ENCODE measurements at places on chromosomes 3 and 15.

DNA sequence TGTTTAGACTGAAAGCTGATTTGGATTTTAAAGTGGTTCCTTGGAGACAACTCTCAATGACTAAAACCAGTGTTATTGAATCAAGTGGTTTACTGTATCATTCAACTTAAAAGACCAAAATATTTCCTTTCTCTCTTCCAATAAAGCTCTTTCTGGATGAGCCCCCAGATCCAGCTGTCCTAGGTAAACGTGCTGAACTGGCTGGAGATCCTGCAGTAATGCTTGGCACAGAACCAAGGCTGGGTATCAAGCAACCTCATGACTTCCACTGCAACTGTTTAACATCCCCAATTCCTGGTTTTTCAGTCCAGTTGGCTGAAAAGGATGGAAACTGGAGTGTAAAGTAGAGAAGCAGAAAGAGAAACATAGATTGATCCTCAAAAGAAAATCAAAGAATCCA, 28.9 kb downstream of the SEC22C start:
- DNase-seq = no peak

- DNase-seq = no peak
These were observed 15.0 kb upstream of the FAM174B start for GRCh38 chr15:92670621-92671020.

DNA sequence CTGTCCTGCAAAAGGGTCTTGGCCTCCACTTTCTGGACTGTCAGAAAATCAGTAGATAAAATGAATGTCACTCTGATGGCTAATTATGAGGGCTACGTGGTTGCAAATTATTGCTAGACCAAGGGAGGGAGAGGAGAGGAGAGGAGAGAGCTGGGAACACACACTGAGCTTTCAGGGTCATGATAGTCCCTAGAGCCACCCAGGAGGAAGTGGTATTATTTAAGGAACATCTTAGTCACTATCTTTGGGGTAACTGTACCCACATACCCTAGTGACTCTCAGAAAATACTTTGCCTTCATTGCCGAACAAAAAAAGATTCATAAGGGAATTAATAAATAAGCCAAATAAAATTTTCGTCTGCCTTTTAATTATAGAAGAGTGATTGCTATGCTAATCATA, 642.3 kb upstream of the CFAP20DC start:
- no peak for DNase-seq

DNA sequence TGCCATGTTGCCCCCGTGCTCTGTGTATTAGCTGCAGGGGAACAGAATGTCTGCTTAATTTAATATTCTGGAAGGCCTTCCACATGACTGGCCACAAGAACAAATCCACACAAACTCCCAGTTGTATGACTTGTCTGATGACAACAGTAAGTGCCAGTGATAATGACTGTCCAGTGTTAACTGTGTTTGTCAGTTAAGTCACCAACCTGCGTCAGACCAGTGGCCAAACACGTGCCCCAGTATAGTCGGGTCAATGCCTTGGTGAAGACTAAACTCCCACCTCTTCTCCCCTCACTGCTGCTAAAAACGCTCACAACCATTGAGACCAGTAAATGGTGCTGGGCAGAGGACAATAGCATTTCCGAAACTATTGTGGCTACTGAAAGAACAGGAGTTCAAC, 9.8 kb upstream of the ATP13A5 start:
- no peak for DNase-seq

- no peak for DNase-seq
These were observed 96.0 kb upstream of the PHLDB2 start for GRCh38 chr3:111763001-111763471.

Data from GM04503 (cell line).